ENCODE measurements at places on chromosomes 1 and 21.
A peak's percentile ranks its signal among the peaks of the same experiment; 100 is the strongest.

DNA sequence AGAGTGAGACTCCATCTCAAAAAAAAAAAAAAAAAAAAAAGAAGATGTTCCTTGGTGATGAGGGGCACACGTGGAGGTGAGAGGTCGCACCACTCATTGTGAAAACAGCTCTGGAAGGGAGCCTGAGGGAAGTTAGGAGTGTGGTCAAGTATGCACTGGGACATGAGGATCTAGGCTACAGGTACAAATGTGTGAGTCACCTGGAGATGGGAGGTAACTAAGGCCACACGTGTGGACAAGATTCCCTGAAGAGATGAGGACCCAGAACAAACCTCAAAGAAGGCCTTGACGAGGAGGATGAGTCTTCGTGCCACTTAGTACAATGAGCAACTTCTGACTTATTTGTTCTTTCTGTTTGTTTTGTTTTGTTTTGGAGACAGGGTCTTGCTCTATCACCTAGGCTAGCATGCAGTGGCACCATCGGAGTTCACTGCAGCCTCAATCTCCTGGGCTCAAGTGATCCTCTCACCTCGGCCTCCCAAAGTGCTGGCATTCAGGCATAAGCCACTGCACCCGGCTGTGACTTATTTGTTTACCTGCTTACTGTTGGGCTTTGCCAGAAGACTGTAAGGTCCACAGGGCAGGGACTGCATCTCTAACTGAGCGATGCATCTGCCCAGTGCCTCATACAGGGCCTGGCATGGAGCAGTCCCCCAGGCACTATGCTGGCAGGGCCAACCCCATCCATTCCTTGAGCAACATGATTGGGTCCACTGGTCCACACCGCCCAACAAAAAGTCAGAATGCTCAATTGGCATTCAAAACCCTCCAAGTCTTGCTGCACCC, 6.4 kb downstream of the ASAP3 start:
- DNase-seq: no peak

DNA sequence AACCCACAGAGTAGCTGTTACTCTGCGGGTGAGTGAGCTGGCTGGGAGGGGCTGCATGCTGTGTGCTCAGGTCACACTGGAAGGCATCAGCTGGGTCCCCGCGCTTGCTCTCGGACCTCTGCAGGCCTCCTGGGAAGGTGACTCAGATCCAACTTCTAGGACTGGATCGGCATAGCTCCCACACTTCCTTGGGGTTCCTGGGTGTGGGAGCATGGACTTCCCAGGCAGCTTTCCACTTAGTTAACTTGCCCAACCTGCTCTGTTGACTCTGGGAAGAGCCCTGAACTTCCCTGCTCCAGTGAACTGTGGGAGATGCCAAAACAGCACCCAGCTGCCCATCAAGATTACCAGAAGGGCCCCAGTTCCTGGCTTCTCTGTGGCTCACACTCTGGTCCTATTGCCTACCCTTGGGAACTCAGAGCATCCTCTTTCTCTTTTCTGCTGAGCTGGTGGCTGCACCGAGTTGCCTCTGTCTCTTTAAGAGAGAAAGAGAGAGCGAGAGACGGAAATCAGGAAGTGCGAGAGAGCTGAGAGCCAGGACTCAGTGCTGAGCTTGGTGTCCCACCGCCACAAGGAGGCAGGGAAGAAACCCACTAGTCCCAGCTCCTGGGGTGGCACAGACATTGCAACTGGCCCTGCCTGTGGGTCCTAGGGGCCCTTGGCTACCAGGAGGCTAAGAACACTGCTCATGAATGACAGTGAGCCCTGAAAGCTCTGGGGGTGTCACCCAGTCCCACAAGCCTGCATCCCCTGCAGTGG, at the start of gene IKBKE:
TSS of gene IKBKE (plus strand) at position 544 of the 759 bp plus-strand sequence. CDS start 2,752 bp downstream, outside the sequence.
- peak; percentile 40 for DNase-seq

GRCh38 chr1:52741259-52741658, 15.0 kb downstream of the ZYG11B start:
- DNase-seq: no peak

- DNase-seq: no peak
Measured at GRCh38 chr21:42567214-42567555, 53.5 kb downstream of the SLC37A1 start.

GRCh38 chr1:221234791-221235190, 355.5 kb downstream of the HLX start:
- DNase-seq: no peak

DNA sequence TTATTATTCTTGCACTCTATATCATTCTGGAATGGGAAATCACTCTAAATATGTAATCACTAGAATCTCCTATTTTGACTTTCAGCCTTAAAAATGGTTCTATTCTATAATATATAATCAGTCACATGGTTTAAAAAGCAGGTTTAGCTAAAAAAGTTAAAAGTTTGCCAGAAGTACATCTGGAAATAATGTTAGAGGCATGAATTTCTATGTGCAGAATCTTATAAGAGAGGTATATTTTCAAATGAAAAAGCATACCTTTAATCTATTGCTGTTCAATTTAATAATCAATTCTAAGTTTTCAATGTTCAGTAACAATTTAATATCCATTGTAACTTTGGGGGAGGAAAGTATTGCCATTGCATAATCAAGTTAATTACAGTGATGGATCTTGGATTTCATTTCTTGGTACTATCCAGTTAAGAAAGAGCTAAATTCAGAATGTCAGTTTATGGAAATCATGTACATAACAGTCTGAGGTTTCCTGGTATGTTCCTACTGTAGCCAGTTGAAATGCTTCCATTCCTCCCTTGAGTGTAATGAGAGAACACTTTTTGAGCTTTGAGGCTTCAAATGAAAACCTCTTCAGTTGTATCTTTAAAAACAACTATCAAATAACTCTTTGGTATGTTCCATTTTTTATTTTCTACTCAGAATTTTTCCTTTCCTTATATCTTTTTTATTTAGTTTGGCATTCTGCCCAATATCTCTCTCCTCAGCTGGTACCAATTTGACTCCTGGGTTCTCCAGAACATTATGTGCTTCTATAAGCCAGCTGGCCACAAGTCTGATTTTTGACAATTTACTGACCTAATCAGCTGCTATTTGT, 175.7 kb upstream of the COL11A1 start:
- DNase-seq: no peak

- DNase-seq: no peak
Measured at GRCh38 chr1:234571702-234572101, 38.3 kb downstream of the IRF2BP2 start.

DNA sequence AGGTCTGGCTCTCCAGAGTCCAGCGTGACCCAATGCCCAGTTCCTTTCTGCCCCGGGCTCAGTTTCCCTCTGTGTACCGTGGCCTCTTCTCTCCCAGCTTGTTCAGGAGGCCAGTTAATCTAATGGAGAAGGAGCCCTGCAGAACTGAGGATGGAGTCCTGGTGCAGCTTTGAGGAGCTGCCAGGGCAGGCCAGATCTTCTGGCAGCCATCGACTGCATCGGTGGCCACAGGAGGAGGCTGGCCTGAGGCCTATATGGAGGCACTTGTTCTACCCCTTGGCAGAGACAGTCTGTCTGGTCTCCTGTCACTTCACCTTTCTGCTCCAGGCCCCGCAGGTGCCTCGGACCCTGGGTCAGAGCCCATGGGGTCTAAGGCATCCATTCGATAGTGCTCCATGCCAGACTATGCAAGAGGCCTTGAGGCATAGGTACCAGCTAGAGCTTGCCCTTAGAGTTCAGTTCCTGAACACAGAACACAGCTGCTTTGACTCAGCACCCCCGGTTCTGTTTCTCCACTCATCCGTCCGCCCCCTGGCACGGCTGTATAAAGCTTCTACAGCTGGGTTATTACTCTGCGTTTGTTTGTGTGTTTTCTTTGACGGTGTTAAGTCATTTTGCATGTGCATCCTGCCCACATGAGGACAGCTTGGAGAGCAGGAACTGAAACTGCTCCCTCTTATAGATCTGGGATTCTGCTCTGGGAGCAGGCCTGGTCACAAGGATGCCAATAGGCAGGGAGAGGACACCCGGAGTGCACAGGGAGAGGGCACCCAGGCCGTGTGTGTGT, 18.5 kb upstream of the LRRN2 start:
- DNase-seq: no peak

GRCh38 chr1:3501437-3501836, 47.0 kb downstream of the ARHGEF16 start:
- no peak for DNase-seq

DNA sequence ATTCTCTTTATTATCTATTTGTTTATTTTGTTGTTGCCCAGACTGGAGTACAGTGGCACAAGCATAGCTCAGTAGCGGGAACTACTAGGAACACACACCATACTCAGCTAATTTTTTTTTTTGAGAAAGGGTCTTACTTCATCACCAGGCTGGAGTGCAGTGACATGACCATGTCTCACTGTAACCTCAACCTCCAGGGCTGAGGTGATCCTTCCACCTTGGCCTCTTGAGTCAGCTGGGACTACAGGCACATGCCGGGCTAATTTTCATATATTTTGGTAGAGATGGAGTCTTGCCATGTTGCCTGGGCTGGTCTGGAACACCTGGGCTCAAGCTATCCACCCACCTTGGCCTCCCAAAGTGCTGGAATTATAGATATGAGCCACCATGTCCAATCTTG, 5.3 kb upstream of the TXNIP start:
- DNase-seq: no peak

DNA sequence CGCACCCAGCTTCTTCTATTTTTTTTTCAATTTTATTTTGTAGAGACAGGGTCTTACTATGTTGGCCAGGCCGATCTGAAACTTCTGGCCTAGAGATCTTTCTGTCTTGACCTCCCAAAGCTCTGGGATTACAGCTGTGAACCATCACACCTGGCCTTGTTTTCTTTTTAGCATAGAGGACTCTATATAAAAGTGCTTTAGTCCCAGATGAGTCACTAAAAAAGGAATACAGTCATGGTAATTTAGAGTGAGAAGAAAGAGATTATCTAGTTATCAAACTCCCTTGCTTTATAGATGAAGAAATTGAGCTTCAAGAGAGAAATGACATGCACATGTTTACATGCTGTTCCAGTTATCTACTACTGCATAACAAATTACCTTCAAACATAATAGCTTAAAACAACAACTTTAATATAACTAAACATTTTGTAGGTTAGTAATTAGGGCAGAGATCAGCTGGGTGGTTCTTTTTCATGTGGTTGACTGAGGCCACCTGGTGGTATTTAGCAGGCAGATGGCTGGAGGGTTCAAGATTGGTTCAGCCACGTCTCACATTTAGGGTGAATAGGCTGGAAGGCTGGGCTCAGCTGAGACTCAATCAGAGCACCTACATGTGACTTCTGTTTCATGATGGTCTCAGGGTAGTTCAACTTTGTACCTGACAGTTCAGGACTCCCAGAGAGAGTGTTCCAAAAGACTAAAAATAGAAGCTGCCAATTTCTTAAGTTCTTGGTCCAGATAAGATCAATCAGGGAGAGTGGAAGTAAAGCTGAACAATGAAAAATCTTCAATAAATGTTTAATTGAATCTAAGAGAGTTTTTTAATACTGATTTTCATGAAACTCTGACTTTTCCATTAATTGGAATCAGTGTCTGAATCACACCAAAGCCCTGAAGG, 16.9 kb upstream of the MTF2 start:
- DNase-seq: no peak

GRCh38 chr1:54980528-54981241, at the start of gene TMEM61:
Gene TMEM61 (plus strand): TSS chr1:54980628. CDS start chr1:54981066, 438 bp downstream.
- no peak for DNase-seq

- no peak for DNase-seq
Measured at GRCh38 chr1:170808216-170808885, 127.0 kb upstream of the MROH9 start.

- DNase-seq: no peak
Measured at GRCh38 chr1:4915154-4915553, 260.7 kb downstream of the AJAP1 start.

- DNase-seq: no peak
Measured at GRCh38 chr1:246170574-246171261, 336.4 kb downstream of the SMYD3 start.

DNA sequence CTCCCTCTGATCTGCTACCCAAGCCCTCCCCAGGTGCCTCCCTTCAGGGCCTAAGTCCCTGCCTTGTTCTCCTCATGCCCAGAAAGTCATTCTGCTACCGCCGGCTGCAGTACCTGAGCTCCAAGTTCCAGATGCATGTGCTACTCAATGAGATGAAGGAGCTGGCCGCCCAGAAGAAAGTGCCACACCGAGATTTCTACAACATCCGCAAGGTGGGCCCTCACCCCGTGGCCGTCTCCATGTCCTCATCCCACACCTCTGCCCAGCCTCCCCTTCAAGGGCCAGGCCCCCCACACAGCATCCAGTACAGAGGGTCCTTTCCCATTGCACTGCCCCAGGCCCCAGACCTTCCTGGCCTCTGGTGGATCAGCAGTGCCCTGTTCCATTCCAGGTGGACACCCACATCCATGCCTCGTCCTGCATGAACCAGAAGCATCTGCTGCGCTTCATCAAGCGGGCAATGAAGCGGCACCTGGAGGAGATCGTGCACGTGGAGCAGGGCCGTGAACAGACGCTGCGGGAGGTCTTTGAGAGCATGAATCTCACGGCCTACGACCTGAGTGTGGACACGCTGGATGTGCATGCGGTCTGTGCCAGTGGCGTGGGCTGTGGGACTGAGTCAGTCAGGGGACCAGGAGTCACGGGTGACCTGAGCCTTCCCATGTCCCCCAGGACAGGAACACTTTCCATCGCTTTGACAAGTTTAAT, 8.2 kb downstream of the AMPD2 start:
- no peak for DNase-seq

DNA sequence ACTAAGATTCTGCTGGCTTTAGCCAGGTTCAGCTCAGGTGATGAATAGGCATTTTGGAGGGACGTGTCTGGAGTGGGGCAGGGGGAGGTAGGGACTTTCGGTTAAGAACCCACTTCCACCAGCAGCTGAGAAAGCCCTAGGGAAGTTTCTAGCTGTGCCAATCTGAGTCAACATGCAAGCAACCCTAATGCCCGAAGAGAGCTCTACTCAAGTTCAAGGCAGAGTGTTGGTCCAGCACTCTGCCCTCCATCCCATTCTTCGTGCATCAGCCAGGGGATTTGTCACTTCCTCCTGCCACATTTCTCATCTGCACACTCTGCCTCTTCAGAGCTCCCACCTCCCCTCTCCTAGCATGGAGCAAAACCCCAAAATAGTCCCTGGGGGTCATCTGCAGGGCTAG, 208.8 kb downstream of the HIVEP3 start:
- no peak for DNase-seq

DNA sequence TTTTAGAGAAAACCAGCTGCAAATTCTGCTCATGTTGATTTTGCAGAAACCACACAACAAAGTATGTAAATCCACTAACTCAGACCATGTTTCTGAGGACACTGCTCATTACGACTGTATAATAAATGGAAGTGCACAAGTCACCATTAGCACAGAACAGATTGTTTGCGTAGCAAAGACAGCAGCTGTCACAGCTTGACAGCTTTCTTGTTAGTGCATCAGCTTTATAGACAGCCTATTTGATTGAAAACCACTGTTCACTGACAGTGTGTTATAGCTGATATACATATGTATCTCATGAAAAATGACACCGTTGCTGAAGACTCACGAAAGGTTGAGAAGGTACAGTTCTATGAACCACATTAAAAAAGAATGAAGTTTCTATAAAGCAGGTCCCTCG, 560.2 kb upstream of the ZRANB2 start:
- no peak for DNase-seq

DNA sequence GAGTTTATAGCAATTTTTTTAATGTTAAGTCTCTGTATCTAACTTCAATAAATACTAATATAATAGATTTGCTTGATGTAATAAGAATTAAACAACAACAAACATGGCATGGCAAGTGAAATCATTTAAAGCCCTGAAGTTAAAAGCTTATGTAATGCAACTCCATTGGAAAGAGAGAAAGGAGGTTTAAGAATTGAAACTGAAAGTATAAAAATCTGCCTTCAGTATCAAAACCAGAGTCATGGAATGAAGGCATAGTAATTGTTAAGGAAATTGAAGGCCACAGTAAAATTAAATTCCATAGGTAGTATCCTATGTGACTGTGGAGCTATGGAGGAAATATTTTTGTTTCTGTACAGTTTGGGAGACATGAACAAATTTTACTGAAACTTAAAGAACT, 55.1 kb downstream of the PRDX6 start:
- DNase-seq: no peak

- DNase-seq: no peak
Measured at GRCh38 chr1:162361349-162361748, 15.3 kb downstream of the SPATA46 start.
